Subcutaneous adipose tissue (tissue), 4 donors: ENCODE measurements at places on chromosomes 13 and 19. TPM values are rescaled to one million over a fixed set of nuclear protein-coding genes. Genes with fewer than 3 reads are reported as not detected.

The CYP4F3 gene
- 0.94 TPM for total RNA-seq

The CLEC4M gene
- not detected for total RNA-seq

The DBP gene
- total RNA-seq: 7.9 TPM

The GDF15 gene
- total RNA-seq: 5.9 TPM

The LSM7 gene
- total RNA-seq: 62.8 TPM

The LILRB5 gene
- total RNA-seq: 62.3 TPM
